Stimulated activated CD4-positive, alpha-beta T cell treated with anti-CD3 and anti-CD28 coated beads, Interleukin-1b, Interleukin-23, amount 100 ng/mL, for 24 hours (primary cell): ENCODE measurements at places on chromosomes 5 and 9.
A peak's percentile ranks its signal among the peaks of the same experiment; 100 is the strongest.

DNA sequence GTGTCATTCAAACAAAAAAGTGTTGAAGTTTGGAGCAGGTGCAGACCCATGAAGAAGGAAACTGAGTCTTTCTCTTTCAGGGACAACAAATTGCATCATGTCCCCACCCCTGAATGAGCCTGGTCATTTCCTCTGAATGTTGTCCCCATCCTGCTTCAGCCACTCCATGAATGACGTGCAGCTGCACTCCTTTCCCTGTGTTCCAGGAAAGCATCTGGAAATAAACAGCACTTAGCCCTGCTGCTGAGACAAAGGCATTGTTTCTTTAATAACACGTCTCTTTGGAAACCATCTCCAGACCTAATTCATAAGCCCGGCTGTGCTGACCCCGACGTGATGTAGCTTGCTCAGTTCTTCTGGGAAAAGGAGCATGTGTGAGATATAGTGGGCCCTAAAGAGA lies 682.3 kb downstream of the BRINP1 start:
- DNase-seq = no peak

GRCh38 chr5:171520300-171521174 lies 101.1 kb downstream of the FGF18 start:
- DNase-seq = no peak

DNA sequence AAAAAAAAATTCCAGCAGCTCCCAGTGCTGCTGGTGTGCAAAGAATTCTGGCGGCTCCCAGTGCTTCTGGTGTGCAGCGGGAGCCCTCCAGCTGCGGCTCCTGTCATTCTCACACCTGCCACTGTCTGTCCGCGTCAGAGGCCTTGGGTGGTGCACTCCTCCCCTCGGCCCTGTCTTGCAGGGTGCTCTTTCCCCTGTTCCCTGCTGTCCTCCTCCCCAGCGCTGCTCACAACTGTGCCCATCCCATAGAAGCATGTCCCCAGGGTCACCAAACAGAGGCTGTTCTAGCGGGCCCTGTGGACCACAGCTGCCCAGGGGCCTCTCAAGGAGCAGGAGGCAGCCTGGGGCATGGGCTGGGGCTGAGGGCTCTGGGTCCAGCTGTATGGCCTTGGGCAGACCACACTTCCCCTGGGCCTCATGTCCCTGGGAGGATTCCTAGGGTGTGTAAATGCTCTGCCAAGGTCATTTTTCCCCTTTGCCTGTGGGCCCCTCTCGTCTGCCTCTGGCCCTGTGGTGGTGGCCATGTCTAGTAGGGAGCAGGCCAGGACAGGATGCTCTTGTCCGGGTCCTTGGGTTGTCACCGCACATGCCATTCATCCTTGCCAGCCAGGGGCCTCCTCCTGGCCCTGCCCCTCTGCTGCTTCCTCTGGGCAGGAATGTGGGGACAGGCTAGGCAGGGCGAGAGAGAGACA lies 68.2 kb downstream of the PHF2 start:
- no peak for DNase-seq

DNA sequence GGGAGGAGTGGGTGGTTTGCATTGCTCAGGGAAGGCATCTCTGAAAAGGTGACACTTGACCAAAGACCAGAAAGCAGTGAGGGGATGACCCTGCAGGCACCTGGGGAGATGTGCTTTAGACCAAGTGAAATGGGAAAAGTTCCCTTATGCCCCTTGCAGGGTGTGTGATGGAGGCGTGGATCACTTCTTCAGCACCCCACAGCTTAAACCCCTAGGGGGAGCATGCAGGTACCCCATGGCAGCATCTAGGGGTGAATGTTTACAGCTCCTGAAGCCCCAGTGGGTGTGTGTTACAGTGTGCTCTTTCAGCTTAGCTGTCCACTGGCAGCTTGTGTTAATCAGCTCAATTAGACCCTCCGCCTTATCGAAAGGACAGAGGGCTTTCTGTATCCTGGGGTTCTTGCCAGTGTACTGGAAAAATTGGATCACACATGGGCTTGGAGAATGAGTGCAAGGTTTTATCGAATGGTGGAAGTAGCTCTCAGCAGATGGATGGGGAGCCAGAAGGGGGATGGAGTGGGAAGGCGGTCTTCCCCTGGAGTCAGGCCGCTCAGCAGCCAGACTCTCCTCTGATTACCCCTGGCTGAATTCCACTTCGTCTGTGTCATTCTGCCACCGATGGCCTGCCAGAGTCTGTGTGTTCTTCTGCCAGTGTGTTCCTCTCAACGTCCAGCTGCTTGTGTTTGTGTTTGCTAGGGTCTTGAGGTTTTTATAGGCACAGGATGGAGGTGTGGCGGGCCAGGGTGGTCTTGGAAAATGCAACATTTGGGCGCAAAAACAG lies 6.3 kb downstream of the BHMT2 start:
- DNase-seq = no peak

GRCh38 chr9:4680173-4680525 lies 780 bp downstream of the CDC37L1 start:
- no peak for DNase-seq

- no peak for DNase-seq
These were observed 595.9 kb downstream of the DTWD2 start for GRCh38 chr5:118392491-118392890.

- no peak for DNase-seq
These were observed at the start of gene UGT3A2 for GRCh38 chr5:36066540-36067210. UGT3A2 (minus strand) TSS chr5:36066882; CDS start chr5:36066789, 93 bp downstream.

DNA sequence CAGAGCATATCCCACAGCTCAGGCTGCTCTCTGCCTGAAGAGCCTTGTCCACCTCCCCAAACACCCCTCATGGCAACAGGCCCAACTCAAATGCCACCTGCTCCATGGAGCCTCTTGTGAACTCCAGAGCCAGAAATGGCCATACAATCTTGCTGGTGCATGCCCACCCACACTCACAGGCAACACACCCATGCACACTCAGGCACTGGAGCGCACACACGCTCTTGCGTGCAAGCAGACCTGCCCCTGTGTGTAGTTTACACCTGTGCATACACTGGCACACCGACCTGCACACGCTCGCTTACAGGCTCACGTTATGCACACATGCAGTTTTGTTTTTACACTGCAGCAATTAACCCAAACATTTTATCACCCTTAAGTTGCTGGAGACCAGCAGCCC lies 40.0 kb downstream of the HRH2 start:
- DNase-seq = no peak

GRCh38 chr5:142941245-142941644 lies 171.1 kb downstream of the ARHGAP26 start:
- no peak for DNase-seq

GRCh38 chr5:172905346-172906140 lies 53.7 kb upstream of the RPL26L1 start:
- no peak for DNase-seq

- no peak for DNase-seq
These were observed 341.5 kb downstream of the OSTF1 start for GRCh38 chr9:75429531-75430475.

GRCh38 chr5:155619688-155620087 lies 606.1 kb downstream of the KIF4B start:
- DNase-seq = no peak

GRCh38 chr5:31328040-31328733 lies 134.7 kb downstream of the CDH6 start:
- DNase-seq = no peak

- no peak for DNase-seq
These were observed 5.2 kb downstream of the HAPLN1 start for GRCh38 chr5:83715236-83716065.

- DNase-seq = no peak
These were observed 372.2 kb downstream of the ZSWIM6 start for GRCh38 chr5:61704289-61704688.

DNA sequence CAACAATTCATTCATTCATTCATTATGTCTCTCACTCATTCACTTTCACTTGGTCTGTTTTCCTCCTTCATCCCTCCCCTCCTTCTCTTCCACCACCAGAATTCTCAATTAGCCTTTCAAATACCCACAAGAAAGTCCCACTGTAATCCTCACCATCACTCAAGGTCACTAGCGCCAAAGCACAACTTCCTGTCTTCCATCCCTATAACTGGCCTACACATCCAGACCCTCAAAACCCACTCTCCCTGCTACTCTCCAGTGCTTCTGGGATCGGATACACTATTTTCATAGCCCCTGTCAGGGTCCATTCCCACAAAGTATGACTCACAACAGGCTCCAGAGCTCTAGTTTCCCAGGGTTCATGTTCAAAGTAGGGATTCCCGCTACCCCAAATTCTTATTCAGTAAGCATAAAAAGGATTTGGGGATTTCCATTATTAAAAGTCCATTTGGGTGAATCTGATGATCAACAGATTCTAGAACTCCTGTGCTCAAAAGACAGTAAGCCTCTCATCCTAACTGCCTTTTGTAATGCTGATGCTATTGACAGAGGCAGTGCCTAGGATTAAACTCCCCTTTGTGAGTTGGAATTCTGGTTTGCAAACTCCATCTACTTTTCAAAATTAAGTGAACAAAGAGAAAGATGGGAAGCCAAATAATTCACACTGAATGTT lies 250.9 kb downstream of the SEMA5A start:
- DNase-seq = no peak

- no peak for DNase-seq
These were observed 78.0 kb downstream of the OTULIN start for GRCh38 chr5:14742498-14742897.

GRCh38 chr5:176389135-176390123 lies 878 bp downstream of the HIGD2A start:
- no peak for DNase-seq

DNA sequence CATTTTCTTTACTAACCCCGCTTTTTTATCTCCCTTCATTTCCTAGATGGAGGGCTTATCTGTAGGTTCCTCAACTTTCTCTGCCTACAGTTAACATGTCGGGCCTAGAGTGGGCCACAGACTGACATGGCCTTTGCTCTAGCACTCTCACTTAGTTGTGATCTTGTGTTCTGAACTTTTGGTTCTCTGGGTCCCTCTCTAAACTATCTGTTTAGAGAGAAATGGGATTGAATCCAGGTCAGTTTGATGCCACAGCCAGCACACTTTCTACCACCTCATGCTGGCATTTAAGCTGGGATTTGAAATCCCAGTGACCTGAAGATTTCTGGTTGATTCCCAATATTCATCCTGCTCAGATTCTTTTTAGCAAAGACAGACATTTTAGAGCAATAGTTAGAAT lies 388.5 kb upstream of the PAPPA start:
- DNase-seq = no peak

DNA sequence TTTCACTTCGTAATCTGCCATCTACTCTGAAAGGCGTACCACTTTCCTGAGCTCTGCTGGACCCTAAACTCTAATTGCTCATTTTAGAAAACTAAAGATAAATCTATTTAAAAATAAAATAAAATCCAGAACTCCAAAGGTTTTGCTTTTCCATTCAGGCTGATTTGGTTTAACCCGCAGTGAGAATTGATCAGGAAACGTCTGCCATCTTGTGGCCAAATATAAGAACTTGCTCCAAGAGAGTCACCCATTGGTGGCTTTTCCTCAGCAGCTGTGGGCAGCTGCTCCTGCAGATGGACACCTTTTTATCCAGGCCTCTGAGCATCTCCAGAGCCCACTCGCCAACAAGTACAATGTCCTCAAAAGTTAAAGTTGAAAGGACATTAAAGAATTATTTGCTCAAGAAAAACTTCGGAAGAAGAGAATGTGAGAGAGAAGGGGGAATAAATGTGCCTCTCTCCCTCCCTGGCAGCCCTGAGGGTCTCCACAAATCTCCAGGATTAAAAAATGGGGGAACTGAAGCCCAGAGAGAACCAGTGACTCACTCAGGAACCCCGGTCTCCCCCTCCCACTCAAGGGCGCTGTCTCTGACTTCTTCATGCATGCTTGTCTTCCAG lies 4.1 kb downstream of the SAXO1 start:
- no peak for DNase-seq

GRCh38 chr9:135939351-135940265 lies 21.6 kb downstream of the UBAC1 start:
- DNase-seq = peak; percentile 38

DNA sequence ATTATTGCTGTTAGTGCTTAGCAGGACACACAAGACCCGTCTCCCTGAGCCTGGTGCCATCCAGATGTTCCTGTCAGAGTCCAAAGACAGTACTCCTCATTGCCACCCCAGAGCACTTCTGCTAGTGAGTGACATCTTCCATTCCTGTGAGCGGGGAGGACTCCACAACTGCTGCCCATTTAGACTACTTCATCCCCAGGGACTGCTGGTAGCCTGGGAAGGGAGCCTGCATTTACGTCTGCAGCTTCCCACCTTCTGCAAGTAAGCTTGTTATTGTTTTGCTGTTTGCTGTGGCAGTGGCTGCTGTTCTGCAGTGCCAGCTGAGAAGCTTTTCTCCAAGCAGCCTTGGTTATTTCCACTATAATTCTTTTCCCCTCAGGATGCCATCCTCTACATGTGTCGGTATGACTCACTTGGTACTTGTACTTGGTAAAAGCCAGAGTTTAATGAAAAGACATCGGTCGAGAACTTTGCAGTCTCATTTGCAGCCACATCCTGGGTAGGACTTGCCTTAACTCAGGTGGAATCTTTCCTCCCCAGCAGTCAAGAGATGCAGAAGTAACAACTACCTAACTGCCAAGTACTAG lies 10.6 kb upstream of the MAP1B start:
- no peak for DNase-seq

GRCh38 chr5:52685971-52686370 lies 101.7 kb upstream of the ITGA1 start:
- no peak for DNase-seq

DNA sequence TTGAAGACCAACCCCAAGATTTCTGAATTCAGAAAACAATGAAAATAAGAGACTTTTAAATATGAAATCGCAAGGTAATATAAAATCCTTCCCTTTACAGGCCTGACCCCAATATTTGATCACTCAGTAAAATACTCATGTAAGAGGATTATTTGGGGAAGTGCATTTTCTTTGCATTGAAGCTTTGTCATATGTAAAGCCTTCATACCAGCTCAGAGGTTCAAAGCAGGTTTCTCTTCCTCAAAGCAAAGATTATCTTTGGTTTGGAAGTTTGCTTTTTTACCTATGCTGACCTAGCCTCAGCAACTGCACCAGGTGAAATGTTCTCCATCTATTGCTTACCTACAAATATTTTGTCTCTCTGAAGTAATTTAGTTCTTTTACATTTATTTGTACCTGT lies 106.5 kb upstream of the PARP8 start:
- DNase-seq = no peak

DNA sequence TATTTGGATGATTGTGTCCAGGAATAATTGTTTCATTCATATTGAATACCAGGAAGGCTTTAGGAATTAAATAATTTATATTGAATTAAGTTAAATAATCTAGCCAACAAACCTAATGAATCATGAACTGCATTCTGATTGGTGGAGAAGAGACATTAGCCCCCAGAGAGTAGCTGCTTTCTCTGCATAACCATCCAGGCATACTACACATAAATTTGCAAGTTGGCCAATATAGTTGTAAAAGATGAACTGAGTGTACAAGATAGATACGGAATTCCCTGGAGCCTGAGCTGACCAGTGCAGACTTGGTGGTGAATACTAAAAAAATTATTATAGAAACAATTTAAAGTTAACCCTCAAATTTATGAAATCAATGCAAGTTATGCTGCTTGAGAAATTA lies 311.8 kb upstream of the KIF2A start:
- no peak for DNase-seq
